Hematopoietic multipotent progenitor cell treated with erythropoietin and hydrocortisone succinate and interleukin-3 and kit ligand, for 4 days (in vitro differentiated cells): ENCODE measurements at places on chromosomes 4 and X.

GRCh38 chr4:108142870-108143269 lies 25.9 kb downstream of the LEF1 start:
- no peak for DNase-seq

- DNase-seq: no peak
Measured at GRCh38 chr4:57023104-57023503, 44.4 kb downstream of the POLR2B start.

DNA sequence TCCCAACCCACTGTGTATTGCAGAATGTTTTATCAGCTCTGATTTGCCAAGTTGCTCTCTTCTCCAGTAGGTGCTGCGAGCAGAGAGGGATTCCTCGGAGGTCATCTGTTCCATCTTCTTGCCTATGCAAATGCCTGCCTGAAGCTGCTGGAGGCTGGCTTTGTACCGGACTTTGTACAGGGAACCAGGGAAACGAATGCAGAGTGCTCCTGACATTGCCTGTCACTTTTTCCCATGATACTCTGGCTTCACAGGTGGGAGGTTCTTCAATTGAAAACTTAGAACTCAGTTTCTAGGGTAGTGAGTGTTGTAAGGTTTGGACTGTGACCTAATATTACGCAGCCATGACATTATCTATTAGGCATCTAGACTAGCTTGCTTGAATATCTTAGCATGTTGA lies 24.9 kb downstream of the AR start:
- no peak for DNase-seq

DNA sequence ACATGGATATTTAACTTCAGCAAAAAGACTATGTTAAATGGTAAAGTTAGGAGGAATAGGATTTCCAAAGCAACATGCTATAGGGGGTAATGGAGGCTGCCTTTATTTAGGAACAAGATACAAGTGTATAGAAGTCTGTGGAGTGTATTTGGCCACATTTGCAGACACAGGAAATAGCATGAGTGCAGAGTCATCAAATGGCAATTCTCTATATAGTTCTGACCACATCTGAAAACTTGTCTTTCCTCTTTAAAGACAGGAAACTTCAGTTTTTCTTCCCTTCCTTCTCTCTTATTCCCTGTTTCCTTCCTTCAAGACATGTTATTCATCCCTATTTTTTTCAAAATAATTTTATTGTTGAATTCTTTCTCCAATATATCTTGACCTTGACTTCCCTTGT lies 119.3 kb upstream of the PITX2 start:
- DNase-seq: no peak

- DNase-seq: no peak
Measured at GRCh38 chr4:13511101-13511500, 27.0 kb upstream of the RAB28 start.

- no peak for DNase-seq
Measured at GRCh38 chrX:31166416-31166815, 94.6 kb upstream of the FTHL17 start.

- DNase-seq: no peak
Measured at GRCh38 chrX:131778269-131779218, 234.7 kb downstream of the OR13H1 start.

GRCh38 chrX:968148-968965 lies 244.1 kb downstream of the CRLF2 start:
- DNase-seq: no peak

DNA sequence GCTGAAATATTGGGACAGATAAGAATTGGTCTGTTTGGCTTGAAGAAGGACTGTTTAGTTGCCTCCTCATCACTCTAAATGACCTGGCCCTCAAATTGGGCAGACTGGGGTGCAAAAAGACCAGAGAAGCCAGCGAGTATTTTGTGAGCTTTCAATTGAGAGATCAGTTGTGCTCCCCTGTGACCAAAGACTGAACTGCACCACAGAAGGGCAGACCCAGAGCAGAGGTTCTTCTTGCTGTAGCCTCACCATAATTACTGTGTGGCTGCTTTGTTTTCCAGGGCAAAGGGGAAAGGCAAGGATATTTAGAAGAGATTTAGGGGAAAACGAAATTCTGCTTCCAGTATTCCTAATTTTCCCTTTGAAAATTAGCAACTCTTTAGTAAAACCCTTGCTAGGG lies 104.0 kb upstream of the MBNL3 start:
- peak; percentile 50 for DNase-seq

DNA sequence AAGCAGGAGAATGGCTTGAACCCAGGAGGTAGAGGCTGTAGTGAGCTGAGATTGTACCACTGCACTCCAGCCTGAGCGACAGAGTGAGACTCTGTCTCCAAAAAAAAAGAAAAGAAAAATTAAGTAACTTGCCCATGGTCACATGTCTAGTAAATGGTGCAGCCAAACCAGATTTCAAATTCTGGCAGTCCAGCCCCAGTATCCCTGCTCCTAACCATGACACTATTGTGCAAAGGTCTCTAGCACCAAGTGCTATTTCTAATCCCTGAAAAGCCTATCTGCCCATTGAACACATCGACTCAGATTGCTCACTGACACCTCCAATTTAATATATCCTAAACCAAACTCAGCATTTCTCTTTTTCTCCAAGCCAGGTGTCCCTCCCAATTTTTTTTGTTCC lies 7.6 kb upstream of the LAMP2 start:
- no peak for DNase-seq

GRCh38 chrX:154727871-154728270 lies 23.0 kb downstream of the GAB3 start:
- DNase-seq: no peak

GRCh38 chr4:47031011-47031678 lies at the start of gene GABRB1:
Gene GABRB1, plus strand, starts transcription at chr4:47031567.
- DNase-seq: peak; percentile 13

- DNase-seq: peak; percentile 63
Measured at GRCh38 chr4:129532573-129532972, 436.6 kb downstream of the C4orf33 start.

- peak; percentile 29 for DNase-seq
Measured at GRCh38 chrX:124216396-124217115, 115.9 kb upstream of the TEX13D start.

DNA sequence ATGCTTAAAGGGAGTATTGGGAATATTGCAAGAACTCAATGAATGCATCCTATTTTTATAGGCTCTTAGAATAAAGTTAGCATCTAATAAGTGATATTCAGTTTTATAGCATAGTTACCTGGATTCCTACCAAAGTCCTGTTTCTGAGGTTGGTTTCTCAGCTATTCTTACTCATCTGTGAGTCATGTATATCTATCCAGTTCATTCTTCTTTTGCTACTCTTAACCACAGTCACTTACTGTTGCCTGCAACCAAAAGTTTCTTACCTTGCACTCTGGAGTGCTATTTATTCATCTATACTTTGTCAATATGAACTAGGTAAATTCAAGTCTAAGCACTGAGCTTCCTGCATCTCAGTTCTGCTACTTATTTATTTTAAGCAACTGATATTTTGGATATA lies 322.5 kb downstream of the HS3ST1 start:
- no peak for DNase-seq

DNA sequence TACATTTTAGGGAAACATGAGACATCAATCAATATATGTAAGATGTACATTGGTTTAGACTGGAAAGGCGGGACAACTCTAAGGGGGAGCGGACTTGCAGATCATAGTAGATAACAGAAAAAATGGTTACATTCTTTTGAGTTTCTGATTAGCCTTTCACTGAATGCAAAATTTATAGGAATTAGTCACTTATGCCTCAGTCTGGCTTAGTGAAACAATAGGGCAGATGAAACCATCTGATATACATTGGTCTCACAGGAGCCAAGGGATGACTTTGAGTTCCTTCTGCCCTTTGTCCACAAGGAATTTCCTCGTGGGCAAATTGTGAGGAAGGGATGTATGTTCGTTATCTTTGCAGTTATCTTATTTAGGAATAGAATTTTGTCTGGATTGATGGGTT lies 128.2 kb downstream of the ARSF start:
- no peak for DNase-seq

DNA sequence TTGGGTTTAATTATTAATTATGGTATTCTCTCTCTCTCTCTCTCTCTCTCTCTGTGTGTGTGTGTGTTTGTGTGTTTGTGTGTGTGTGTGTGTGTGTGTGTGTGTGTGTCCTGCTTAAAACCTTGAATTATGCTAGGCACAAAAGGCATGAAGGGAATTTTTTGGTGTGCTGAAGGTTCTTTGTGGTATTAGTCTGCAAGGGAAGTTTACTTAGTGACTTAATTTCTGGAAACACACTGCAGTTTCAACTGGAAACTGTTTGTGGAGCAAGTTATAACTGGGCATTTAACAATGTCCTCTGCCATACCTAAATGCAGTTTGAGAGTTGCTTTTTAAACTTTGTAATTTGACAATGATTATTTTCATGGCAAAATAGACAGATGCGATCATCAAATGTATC lies 111.7 kb downstream of the FRMPD4 start:
- no peak for DNase-seq

DNA sequence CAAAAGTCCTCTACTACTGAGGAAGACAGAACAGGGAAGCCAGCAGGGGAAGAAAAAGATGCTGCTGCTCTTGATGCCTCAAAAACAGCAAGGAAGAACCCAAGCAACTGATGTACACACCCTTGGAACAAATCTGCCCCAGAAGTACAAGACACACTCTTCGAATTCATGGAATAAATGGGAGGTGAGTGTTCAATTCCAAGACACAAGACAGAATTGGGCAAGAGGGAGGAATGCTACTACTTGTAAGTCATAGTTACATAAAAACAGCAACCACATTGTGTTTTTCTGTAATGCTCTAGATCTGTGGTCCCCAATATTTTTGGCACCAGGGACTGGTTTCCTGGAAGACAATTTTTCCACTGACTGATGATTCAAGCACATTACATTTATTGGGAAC lies 58.0 kb upstream of the H2AZ1 start:
- no peak for DNase-seq

GRCh38 chrX:123817288-123817894 lies 42.5 kb upstream of the XIAP start:
- peak; percentile 33 for DNase-seq

DNA sequence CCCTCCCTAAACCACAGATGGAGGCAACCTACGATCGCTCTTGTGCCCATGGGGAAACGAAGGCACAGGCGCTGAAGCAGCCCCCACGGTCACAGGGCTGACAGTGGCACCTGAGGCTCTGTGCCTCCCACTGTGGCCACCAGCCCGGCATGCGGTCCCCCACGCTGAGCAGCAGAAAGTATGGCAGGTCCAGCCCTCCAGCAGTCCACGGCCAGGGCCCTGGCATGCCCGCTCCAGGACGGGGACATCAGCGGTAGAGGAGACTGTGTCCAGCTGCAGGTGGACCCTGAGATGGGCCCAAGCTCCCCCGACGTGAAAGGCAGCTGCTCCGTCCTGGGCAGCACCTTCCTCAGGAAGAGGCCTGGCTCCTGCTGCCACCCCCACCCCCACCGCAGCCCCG lies 61.2 kb downstream of the FAM53A start:
- no peak for DNase-seq

GRCh38 chrX:72309297-72310071 lies 3.8 kb upstream of the CITED1 start:
- DNase-seq: peak; percentile 53

- DNase-seq: no peak
Measured at GRCh38 chrX:46407036-46407752, 138.0 kb downstream of the ZNF674 start.

DNA sequence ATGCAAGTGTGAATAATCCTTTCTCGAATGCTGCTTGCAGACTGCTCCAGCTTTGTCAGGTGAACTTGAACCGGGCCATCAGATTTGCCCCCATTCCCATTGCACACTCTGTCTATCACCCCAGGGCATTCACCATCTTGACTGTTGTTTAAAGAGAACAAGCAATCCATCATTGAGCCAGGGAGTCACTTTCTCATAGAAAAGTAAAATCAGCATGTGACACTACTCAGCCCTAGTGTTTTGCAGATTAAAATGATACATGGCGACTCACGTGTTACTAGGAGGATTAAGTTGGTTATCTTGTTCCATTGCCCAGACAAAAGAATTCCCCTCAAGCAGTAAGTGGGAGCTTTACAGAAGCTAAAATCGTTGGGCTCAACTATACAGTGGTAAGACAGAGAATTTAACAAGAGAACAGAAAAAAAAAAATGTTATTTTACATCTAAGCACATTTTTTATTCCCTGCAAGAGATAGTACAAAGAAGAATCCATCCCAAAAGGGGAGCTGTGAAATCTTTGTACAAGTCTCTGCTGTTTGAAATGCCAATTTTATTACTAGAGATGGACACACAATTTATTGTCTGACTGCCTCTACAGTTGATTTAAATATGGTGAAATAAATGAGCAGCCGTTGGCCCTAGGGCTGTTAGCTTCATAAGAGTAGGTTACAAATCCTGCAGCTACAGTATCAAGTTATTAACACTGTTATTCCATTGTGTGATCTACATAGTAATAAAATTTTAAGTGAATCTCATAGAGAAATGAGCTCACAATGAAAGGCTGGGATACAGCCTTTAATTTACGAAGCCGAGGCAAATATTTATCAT lies 67.5 kb downstream of the NEUROG2 start:
- peak; percentile 3 for DNase-seq

- peak; percentile 50 for DNase-seq
Measured at GRCh38 chr4:122548452-122548851, 72.4 kb downstream of the IL21 start.

- DNase-seq: peak; percentile 80
Measured at GRCh38 chr4:144174401-144175067, 34.0 kb upstream of the GYPA start.

DNA sequence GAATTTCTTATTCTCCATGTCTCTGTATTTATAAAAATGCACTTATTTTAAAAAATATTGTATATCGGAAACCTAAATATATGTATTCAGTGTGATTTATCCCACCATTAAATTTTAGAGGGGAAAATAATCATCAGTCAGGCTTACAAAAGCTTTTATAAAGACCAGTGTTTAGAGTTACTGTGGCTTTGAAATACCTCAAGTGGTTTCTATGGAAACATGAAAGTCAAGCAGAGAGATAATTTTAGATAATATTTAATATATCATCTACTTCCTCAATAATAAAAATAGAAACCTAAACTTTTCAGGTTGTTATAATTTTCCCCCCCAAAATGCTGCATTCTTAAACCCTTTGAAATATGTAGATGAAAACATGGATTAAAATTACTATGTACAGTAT lies 332.9 kb upstream of the PITX2 start:
- no peak for DNase-seq

GRCh38 chr4:183416879-183417755 lies 27.3 kb upstream of the CDKN2AIP start:
- no peak for DNase-seq

DNA sequence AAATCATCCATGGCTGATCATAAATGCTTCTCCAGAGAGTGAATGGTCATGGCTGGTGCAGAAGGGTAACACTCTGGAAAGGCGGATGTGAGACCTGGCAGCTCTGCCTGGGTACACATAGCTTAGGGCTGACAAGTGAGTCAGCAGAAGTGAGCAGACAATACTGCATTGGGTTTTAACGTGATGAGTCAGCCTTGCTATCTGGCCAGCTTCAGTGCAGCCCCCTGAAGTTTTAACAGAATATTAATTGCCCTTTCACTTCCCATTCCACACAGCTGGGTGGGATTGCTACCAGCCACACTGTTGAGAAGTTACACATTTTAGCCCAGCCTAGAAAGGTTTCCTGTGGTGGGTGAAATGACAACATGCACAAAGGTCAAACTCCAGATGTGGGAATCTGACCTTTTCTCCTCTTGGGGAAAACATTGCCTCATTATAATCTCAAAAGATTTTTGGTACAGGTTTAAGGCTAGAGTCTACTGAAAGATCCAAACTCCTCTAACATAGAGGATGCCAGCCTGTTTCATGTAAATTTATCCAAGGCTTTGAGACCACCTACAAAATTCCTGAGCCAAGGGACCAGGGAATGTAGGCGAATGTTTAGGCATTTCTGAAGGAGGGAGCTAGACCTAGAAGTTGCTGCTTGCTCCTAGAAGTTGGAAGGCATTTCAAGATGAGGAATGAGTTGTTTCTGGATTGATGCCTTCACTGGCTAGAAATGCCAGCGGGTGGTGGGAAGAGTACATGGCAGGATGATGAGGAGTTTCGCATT lies 230.3 kb upstream of the PGRMC2 start:
- peak; percentile 94 for DNase-seq
